ENCODE measurements at places on chromosomes 2 and 18. TPM values are rescaled to one million over a fixed set of nuclear protein-coding genes. Genes with fewer than 3 reads are reported as not detected.

- H3K4me3 ChIP-seq = no peak overlapping the region
- peaks cover 28% of the 10 kb centered on the region for H3K27me3 ChIP-seq
- no peak for DNase-seq
These were observed 112.7 kb downstream of the GBX2 start for GRCh38 chr2:236055471-236055870.

DNA sequence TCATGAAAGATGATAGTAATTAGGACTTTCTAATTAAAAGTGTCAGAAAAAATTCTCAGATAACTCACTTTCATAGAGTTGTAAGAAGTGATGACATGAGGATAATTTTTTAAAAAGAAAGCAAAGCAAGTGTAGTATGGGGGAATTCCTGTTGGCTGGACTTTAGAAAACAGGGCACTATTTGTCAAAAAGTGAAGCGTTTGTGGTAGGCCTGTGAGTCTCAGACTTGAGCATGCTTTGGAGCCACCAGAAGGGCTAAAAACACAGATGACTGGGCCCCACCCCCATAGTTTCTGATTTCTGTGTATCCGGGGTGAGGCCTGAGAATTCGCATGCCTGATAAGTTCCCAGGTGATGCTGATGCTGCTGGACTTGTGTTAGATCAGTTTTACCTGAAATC lies 222.6 kb upstream of the LRRTM1 start:
- no peaks in the 10 kb centered on the region for H3K36me3 ChIP-seq
- no peaks in the 10 kb centered on the region for H3K4me1 ChIP-seq
- no peaks in the 10 kb centered on the region for H3K27me3 ChIP-seq
- no peak overlapping the region for H3K4me3 ChIP-seq
- no peak for DNase-seq

DNA sequence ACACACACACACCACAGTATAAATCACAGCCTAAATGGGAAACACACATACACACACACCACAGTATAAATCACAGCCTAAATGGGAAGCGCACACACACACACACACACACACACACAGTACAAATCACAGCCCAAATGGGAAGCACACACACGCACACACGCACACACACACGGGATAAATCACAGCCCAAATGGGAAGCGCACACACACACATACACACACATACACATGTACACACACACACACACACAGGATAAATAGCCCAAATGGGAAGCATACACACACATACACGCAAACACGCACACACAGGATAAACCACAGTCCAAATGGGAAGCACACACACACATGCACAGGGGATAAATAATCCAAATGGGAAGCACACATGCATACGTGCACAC lies 68.1 kb downstream of the ADNP2 start:
- DNase-seq = no peak
- H3K4me3 ChIP-seq = no peak overlapping the region
- H3K4me1 ChIP-seq = peaks cover 7% of the 10 kb centered on the region
- H3K36me3 ChIP-seq = no peaks in the 10 kb centered on the region
- H3K27ac ChIP-seq = no peak overlapping the region

- no peaks in the 10 kb centered on the region for H3K36me3 ChIP-seq
- peak overlapping the region; percentile 63 for H3K27ac ChIP-seq
- no peaks in the 10 kb centered on the region for H3K27me3 ChIP-seq
- H3K4me1 ChIP-seq = peaks cover 62% of the 10 kb centered on the region
These were observed 333.4 kb downstream of the SETBP1 start for GRCh38 chr18:45014047-45014501.

DNA sequence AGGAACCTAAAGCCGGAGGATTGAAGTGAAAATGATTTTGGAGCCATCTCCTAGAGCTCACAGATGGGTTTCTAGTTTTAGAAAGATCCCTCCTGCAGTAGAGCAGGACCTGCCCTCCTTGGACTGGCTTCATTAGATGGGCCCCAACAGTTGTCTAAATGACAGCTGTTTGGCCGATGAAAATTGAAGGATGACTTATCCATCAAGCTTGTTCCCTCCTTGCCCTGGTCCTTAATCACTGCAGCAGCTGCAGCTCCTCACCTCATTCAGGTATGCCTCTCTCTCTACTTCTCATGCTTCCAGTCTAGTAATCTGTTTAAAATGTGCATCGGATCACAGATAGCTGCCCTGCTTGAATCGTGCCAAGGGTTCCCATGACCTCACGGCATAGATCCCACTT lies 677.6 kb downstream of the BCL11A start:
- H3K27ac ChIP-seq = no peak overlapping the region
- H3K27me3 ChIP-seq = peaks cover 9% of the 10 kb centered on the region
- no peak for DNase-seq
- H3K36me3 ChIP-seq = no peaks in the 10 kb centered on the region
- no peak overlapping the region for H3K4me3 ChIP-seq
- H3K4me1 ChIP-seq = peaks cover 1% of the 10 kb centered on the region

GRCh38 chr2:220296174-220296573 lies 668.7 kb downstream of the SLC4A3 start:
- H3K4me1 ChIP-seq = peaks cover 24% of the 10 kb centered on the region
- H3K36me3 ChIP-seq = no peaks in the 10 kb centered on the region
- H3K27me3 ChIP-seq = no peaks in the 10 kb centered on the region
- H3K27ac ChIP-seq = no peak overlapping the region
- H3K4me3 ChIP-seq = no peak overlapping the region

The TRIM43 gene
- not detected for total RNA-seq

The B4GALT6 gene
- 33.1 TPM for total RNA-seq

The ACTG2 gene
- 0.19 TPM for total RNA-seq
